Activated CD4-positive, CD25-positive, alpha-beta regulatory T cell treated with anti-CD3 and anti-CD28 coated beads, Interleukin-2, amount 50 U/mL, for 24 hours (primary cell): ENCODE measurements at places on chromosomes 12 and 14.

DNA sequence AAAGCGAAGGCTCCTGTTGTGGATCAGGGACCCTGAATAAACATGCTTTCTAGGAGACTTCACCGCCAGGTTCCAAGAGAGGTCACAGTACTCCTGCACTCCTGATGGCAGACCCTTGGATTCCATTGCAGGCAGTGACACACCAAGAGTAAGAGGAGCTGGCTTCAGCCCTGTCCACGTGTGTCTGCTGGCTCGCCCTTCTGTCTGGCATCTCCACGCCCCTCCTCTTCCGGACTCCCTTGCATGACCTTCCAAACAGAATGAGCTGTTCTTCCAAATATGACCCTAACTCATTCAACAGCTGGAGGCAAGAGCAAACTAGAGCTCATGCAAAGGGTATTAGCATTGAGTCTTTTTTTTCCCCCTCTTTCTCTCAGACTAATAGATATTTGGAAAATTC is 233.0 kb upstream of the PLEKHG7 start:
- no peak for ATAC-seq

- ATAC-seq, result no peak
These were observed 35.6 kb downstream of the DUSP6 start for GRCh38 chr12:89316705-89317139.

DNA sequence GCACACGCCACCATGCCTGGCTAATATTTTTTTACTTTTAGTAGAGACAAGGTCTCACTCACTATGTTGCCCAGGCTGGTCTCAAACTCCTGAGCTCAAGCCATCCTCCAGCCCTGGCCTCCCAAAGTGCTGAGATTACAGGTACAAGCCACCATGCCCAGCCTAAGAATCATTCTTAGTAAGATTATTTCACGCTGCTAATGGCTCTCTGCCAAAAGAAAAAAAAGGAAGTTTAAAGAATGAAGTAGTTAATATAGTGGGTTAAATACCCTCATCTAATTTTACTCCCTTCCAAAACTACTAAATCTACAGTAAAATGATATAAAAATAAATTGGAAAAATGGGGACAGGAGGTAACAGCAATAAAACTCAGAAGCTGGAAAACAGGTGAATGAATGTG is 2.6 kb downstream of the ETFRF1 start:
- no peak for ATAC-seq

- peak; percentile 11 for ATAC-seq
These were observed 4.5 kb upstream of the SETD1B start for GRCh38 chr12:121799156-121799841.

DNA sequence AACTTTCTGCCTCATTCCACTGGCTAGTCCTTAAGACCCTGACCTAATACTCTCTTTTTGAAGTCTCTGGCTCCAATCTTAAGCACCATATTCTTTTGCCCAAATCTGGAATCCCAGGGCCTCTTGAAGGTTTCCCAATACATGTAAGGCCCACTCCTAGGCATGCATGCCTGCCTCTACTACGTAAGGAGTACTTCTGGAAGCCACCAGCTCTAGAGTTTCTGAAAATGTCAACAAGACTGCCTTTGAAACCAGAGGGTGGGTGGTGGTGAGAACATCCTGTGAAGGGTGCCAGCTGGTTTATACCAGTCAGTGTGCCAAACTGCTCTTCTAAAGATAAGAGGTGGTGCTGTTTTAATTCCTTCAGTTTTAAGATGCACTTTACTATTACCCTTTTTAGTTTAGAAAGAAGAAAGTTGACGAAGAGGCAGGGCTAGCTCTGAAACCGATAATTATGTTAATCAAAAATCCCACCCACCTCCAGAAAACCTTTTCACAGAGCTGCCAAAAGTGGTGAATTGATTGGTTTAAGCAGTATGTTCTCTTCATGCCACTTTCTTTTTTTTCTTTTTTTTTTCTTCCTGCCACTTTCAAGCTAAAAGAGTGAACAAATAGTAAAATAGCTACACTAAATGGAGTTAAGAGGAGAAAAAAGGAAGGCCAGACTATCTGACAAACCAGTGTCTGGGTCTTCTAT is 8.7 kb upstream of the WDR89 start:
- ATAC-seq, result peak; percentile 83

DNA sequence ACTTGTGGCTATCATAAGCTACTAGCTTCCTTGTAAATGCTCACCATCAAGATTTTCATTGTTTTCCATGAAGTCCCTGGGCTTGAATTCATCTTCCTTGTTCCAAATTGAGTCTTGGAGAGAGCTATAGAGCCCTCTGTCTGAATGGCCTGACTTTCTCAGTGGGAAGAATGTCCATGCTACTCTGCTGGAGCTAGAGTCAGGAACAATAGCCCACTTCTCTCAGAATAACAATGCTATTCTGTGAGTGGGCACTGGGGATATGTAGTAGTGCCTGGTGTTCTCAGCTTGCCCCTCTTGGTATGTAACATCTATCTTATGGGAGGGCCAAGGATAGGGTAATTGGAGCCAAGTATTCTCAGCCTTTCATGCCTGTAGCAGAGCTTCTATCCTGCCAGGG is 127.6 kb upstream of the TRHDE start:
- no peak for ATAC-seq

DNA sequence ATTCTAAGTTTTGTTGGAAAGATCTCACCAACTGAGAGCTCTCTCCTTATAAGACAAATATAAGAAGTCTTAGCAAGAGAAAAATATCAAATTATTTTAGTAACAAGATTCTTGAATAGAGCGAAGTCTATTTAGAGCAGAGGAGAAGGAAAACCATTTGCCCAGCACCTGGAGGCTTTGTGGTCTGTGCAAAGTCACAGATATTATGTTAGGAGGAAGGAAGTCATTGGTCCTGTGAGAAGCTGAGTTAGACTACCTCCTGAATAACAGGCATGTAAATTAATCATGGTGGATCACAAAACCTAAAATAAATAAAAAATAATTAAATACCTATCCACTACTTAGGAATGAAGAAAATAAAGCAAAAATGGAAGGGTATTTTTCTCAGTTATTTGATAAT is 38.4 kb upstream of the ATXN7L3B start:
- ATAC-seq, result no peak

DNA sequence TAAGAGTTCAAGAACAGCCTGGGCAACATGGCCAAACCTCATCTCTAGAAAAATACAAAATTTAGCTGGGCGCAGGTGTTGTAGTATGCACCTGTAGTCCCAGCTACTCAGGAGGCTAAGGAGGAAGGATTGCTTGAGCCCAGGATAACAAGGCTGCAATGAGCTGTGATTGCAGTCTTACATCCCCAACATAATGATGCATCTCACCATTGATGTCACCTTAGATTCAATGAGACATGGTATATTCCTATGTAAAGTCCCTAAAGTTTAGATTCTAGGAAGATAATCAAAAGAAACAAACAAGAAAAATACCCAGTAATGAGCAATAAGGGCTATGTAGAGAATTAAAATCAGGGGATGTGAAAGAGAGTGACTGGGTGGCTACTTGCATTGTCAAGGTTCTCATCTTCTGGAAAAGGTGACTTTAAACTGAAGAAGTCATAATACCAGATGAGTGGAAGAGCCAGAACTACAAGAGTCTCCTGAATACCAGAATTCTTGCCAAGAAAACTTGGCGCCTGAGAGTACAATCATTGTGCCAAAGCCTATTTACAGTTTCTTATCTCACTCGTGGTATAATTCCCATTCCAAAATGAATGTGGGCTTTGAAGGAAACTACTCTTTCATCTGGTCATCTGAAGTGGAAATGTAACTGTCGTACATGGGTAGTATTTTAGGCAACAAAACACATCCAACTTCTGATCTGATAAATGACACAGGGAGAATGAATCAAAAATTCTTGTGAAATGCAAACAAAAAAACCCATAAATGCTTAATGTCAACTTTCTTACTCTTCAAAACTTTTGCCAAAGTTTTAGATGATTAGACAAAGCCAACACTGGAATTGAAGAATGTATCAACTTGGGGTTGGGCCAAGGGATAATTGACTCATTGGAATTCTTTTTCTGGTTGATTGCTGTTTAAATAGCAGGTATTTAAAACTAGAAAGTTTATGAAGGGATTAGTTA is 81.1 kb upstream of the ST8SIA1 start:
- ATAC-seq, result no peak

DNA sequence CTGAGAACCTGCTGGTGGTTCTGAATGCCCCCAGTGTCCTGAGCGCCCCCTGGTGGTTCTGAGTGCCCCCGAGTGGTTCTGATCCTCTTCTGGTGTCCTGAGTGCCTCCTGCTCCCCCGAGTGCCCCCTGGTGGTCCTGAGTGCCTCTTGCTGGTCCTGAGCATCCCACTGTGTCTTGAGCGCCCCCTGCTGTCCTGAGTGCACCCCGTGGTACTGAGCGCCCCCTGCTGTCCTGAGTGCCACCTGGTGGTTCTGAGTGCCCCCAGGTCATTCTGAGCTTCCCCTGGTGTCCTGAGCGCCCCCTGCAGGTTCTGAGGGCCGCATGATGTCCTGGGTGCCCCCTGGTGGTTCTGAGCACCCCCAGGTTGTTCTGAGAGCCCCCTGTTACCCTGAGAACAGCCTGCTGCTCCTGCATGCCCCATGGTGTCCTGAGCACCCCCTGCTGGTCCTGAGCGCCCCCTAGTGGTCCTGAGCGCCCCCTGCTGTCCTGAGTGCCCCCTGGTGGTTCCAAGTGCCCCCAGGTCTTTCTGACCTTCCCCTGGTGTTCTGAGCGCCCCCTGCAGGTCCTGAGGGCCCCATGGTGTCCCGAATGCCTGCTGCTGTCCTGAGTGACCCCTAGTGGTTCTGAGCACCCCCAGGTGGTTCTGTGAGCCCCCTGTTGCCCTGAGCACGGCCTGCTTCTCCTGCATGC is 1165.4 kb downstream of the TMEM121 start:
- no peak for ATAC-seq

- ATAC-seq, result no peak
These were observed 6.7 kb downstream of the LRTM2 start for GRCh38 chr12:1826867-1827705.

DNA sequence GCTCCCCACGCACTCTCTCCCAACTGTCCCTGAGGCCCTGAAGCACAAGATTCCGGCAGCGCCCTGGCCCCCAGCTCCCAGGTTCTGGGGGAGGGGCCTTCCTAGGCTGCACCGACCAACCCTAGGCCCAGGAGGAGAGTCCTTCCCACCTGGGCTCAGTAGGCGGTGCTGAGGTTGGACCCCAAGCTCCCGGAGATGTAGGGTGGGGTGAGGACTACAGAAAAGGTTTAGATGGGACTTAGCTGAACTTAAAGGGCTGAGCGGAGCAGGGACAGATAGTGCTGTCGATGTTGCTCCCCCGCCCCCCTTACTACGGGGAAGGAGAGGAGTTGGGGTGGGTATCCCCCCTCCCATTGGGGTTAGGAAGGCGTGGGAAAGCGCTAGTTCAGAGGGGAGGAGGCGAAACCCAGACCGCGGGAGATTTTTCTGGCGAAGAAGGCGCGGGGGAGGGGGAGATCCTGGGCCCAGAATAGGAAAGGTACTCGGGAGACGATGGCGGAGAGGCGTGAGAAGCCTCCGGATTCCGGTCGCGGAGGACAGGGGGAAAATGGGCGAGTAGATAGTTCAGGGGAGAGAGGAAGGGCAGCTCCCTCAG is 4.2 kb upstream of the BAZ2A start:
- ATAC-seq, result no peak

- no peak for ATAC-seq
These were observed 129.0 kb upstream of the WSCD2 start for GRCh38 chr12:108000111-108000510.

DNA sequence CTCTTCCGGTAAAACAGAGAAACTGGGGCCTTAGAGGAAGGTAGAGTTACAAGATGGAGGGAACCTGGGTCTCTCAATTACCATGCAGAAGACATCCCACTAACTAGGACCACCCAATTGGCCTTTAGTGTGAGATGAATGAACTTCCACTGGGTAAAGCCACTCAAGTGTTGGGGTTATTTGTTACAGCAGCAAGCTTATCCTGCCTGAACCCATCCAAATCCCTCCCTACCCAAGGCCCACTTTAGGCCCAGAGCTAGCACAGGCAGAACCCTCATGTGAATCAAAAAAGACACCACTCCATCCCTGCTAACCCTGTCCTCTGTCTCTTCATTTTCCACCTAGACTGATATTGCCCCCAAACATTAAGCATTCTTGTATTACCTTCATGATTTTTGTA is 746.7 kb upstream of the TBX3 start:
- no peak for ATAC-seq

GRCh38 chr14:100384277-100384676 is 61.1 kb downstream of the SLC25A47 start:
- ATAC-seq, result no peak

DNA sequence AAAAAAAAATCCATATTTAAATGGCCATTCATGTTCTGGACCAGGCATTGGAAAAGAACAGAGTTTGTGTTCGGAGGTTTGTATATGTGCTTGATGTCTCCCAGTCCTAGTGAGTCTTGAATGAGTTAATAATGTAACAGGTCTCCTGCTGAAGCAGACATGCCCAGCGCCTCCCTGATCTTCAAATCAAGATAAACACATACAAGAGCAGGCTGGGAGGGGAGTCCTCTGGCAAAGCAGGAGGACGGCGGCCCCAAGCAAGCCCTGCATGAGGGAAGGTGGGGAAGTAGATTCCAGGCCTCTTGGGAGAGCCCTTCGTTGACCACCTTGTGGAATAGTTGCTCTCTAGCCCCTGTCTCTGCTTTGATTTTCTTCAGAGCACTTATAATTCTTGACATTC is 156.3 kb downstream of the ZFP36L1 start:
- ATAC-seq, result no peak
